ENCODE measurements at places on chromosomes 7 and 10. TPM values are rescaled to one million over a fixed set of nuclear protein-coding genes. Genes with fewer than 3 reads are reported as not detected.
A peak's percentile ranks its signal among the peaks of the same experiment; 100 is the strongest.

- no peak for DNase-seq
These were observed 71.5 kb downstream of the CARD11 start for GRCh38 chr7:2971914-2972834.

DNA sequence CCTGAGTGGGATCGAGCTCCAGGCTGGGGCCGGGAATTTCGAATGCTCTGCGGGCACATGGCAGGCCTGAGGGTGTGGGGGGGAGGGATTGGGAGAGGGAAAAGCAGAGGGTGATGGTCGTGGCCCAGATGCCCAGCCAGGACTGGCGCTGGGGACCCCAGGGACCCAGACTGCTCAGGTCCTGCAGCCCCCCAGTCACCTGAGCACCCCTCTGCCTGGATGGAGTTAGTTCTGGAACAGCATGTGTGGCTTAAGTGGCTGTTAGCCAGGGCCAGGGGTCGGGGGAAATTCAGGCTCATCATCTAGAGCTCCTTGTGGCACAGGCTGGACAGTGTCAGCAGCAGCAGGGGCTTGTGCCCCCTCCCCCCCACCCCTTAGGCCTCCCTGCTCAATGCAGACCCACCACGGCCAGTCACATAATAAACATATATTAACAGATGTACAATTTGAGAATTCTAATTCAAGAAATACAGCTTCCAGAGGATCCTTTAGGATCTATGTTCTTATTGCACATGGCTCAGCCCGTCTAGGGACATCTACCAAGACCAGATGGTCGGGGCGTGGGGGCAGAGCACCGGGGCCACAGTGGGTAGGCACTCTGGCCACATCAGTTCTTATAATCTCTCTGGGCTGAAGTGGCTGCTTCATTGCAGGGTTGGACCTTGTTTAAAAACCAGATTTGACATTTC, 22.2 kb downstream of the DNAJB12 start:
- DNase-seq, result no peak

The NEBL gene
- polyA plus RNA-seq, result 90.1 TPM

DNA sequence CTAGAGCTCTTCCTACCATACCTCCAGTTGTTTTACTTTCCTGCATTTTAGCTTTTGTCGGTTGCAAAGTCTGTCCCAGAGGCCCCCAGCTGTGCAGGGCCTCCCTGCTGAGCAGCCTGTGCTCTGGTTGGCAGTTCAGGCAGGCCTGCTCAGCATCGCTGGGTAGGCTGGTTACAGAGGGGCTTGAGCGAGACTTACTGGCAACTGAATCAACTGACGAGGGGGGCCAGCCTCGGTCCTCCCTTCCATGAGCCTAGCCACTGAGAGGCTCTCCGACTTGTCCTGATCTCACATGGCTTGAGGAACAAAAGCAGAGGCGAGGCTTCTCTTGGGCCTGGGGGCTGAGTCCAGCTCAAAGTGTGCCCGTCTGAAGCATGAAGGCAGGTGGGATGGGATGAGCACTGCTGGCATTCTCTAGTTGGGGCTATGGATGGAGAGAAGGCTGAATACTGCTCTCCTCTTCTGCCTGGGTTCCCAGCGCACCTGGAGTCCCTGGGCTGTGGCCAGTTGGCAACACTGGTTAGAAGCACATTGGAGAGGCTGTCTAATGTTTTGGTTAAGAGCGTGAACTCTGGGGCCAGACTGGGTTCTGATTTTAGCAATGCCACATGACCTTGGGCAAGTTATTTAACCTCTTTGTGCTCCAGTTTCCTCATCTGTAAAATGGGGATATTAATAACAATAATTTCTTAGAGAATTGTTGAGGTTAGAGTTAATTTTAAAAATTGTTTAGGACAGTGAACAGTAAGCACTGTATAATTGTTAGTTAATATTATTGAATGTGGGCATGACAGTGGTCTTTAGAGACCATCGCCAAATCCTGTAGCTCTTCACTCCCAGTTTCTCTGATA, 6.9 kb upstream of the SFRP5 start:
- DNase-seq, result no peak

The NEURL1 gene
- 1.6 TPM for polyA plus RNA-seq

DNA sequence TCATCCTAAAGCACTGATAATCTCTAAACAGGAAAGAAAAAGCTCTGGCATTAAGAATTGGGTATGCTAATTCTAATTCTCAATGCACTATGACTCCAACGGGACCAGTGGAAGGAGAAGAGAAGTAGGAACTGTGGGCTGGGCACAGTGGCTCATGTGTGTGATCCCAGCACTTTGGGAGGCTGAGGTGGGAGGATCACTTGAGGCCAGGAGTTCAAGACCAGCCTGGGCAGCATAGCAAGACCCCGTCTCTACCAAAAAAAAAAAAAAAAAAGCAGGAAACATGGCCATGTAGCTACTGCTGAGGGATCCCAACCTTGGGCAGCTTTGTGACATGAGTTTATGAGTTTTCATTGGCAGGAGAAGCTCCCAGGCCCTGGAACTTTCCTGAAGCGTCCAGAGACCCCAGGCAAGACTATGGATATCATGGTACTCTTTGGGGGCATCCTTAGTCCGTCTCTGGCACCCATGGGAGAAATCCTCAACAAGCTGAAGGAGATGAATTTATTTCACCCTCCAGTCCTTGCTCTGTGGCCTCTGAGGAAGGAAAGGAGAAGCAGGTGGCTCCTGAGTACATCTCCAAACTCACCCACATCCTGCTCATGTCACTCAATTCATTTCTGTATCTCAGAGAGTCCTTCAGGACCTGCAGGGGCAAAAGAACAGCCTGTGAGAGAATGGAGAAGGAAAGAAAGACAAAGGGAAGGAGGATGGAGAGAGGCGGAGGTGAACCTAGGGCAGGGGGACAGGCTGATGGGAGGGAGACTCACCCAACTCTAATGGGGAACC, 99.5 kb downstream of the SPDYE5 start:
- DNase-seq, result no peak

- no peak for DNase-seq
These were observed 451.7 kb upstream of the ZMIZ1 start for GRCh38 chr10:78617115-78617514.

The ZNF487 gene
- polyA plus RNA-seq, result 13.7 TPM

The LIPN gene
- not detected for polyA plus RNA-seq

The CYP2C8 gene
- polyA plus RNA-seq, result 12.4 TPM

The CELF2 gene
- 12.5 TPM for polyA plus RNA-seq

GRCh38 chr7:33243319-33243881, 114.0 kb downstream of the BBS9 start:
- DNase-seq, result peak; percentile 56

The FGFBP3 gene
- 3.1 TPM for polyA plus RNA-seq

GRCh38 chr10:103881416-103882284, 26.3 kb upstream of the SH3PXD2A start:
- no peak for DNase-seq

The CAV2 gene
- polyA plus RNA-seq, result 27.0 TPM

GRCh38 chr10:12902851-12903358, 98.6 kb downstream of the CCDC3 start:
- no peak for DNase-seq

The PLXNA4 gene
- 15.6 TPM for polyA plus RNA-seq

DNA sequence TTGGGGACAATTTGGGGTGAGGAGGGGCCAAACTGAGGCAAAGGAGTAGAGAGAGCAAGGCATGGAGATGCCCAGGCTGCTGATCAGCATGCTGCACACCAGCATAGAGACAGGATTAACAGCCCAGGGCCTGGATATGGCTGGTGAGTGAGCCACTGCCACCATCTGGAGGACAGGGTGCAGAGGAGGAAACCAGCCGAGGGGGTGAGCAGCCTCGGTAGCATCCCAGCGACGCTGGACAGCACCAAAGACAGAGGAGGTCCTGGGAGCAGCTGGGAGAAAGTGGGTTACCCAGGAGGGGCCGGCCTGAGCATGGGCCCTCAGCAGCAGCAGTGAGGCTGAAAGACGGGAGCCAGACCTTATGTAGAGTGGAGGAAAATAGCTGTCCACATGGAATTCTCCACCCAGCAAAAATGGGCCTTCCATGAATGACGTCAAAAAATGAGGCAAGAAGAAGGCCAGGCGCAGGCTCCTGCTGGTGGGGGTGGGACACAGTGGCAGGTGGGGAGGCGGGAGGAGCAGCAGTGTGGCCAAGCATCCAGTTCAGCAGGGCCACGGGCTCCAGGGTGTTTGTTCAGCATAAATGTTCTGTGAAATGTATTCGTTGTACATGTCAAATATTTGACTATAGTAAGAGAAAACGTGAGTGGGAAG, 16.7 kb downstream of the RET start:
- no peak for DNase-seq

Measured in left kidney (tissue), 8 donors.